CD4-positive, alpha-beta T cell (primary cell): ENCODE measurements at places on chromosomes 11 and 22. TPM values are rescaled to one million over a fixed set of nuclear protein-coding genes. Genes with fewer than 3 reads are reported as not detected.

FOSL1 gene
- 2.2 TPM for total RNA-seq

SYT9 gene
- total RNA-seq, result not detected

EFEMP2 gene
- total RNA-seq, result 5.2 TPM

- DNase-seq, result no peak
Measured at GRCh38 chr11:8793114-8793777, 110.7 kb downstream of the RPL27A start.

DNA sequence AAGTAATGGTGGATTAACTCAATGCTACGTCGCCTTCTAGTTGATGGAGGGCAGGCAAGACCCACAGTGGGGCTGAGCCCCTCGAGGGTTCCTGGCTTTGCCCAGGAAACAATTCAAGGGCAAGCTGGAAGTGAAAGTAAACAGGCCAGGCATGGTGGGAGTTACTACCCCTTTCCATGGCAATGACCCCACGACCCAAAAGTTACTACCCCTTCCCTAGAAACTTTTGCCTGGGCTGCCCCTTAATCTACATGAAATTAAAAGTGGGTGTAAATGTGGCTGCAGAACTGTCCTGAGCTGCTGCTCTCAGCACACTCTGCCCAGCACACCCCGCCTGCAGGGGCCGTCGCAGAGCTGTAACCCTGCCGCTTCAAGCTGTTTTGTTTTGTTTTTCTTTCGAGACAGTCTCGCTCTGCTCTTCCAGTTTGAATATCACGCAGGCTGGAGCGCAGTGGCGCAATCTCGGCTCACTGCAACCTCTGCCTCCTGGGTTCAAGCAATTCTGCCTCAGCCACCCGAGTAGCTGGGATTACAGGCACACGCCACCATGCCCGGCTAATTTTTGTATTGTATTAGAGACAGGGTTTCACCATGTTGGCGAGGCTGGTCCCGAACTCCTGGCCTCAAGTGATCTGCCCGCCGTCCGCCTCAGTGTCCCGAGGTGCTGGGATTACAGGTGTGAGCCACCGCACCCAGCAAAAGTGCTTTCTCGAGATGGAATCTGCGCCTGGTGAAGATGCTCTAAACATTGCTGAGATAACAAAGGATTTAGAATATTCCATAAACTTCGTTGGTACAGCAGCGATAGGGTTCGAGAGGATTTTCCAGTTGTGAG lies 5.9 kb upstream of the RNH1 start:
- no peak for DNase-seq
